HEK293T (cell line): ENCODE measurements at places on chromosomes 2 and 18.

DNA sequence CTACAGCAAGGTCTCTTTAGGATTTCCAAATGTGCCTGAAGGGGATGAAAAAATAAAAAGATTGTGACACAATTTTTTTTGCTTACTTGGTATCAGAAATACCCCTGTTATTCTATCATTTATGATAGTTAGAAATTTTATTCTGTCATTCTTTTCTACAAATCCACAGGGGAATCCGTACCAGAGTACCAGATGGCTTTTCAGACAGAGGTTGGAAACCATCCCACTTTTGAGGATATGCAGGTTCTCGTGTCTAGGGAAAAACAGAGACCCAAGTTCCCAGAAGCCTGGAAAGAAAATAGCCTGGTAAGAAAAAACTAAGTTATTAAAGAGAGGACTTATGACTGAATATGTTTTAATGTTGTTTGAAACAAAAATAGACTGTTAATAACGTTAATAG lies 92.6 kb upstream of the FAM117B start:
- DNase-seq: no peak

GRCh38 chr2:24494410-24494809 lies 3.4 kb downstream of the NCOA1 start:
- no peak for DNase-seq

DNA sequence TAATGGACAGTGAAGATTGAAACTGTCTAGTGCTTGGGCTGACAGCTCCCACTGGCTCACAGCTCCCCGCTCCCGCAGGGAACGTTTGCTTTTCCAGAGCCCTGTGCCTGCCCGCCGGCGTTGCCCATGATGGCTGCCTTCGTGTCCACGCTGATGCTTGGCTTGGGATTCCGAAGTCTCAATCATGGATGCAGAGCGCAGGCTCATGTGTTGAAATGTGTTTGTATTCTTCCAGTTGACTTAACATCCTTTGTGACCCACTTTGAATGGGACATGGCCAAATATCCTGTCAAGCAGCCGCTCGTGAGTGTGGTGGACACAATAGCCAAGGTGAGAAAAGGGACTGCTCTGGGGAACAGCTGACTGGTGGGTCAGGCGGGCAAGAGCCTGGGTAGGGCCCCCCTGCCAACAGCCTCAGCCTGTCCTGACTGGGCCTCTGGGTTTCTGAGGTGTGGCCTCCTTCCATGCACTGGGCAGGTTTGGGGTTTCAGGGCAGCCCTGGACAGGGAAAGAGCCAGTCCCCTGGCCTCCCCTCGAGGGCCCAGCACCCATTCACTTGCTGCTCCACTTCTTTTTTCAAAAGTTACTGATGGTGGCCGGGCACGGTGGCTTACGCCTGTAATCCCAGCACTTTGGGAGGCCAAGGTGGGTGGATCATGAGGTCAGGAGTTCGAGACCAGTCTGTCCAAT lies 42.8 kb downstream of the ATP6V1C2 start:
- no peak for DNase-seq

- DNase-seq: no peak
These were observed 429.9 kb downstream of the MTX2 start for GRCh38 chr2:176699098-176699497.

DNA sequence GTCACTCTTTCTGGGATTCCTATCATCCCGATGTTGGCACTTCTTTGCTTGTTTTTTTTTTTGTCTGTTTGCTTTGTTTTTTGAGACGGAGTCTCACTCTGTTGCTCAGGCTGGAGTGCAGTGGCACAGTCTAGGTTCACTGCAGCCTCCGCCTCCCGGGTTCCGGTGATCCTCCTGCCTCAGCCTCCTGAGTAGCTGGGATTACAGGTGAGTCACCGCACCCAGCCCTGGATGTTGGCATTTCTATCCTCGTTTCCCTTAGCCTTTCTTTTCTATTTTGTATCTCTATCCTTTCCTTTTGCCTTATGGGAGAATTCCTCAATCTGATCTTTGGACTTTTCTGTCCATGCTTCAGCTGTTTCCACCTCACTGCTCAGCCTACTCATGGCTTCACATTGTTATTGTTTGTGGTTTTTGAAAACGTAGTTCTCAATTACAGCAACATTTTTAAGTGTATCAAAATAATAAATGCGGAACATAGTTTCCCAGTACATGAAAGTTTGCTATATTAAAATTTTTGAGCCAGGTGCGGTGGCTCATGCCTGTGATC lies 62.1 kb upstream of the ZNF516 start:
- DNase-seq: no peak

- no peak for DNase-seq
These were observed 67.8 kb downstream of the QPCT start for GRCh38 chr2:37412231-37412630.

DNA sequence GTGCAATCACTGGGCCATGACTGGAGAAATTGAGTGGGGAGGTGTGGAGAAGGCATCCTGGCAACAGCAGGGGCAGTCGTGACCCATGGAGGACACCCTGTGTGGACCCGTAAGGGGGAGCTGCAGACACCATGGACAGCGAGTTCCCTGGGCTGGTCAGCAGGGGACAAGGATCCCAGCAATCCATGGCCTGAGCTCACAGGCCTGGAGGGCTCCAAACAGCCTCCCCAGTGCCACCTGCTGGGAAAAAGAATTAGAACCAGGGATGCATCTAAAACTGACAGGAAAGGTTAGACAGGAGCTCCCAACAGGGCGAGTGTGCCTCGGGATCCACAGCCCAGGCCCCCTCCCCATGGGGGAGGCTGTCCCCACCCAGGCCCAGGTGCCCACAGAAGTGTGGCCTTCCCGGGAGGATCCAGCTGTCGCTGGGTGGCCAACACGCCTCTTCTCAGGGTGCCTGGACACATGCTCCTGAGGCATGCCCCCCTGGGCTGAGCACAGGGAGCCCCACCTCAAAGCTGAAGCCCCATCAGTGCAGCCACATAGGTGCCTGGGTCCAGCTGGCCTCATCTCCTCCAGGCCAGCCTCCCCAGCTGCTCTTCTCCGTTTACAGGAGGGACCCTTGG lies 20.5 kb upstream of the KIF1A start:
- peak; percentile 59 for DNase-seq

- DNase-seq: no peak
These were observed 155.3 kb upstream of the CDH19 start for GRCh38 chr18:66759050-66759828.

- no peak for DNase-seq
These were observed 131.2 kb downstream of the NEDD4L start for GRCh38 chr18:58175122-58175785.

DNA sequence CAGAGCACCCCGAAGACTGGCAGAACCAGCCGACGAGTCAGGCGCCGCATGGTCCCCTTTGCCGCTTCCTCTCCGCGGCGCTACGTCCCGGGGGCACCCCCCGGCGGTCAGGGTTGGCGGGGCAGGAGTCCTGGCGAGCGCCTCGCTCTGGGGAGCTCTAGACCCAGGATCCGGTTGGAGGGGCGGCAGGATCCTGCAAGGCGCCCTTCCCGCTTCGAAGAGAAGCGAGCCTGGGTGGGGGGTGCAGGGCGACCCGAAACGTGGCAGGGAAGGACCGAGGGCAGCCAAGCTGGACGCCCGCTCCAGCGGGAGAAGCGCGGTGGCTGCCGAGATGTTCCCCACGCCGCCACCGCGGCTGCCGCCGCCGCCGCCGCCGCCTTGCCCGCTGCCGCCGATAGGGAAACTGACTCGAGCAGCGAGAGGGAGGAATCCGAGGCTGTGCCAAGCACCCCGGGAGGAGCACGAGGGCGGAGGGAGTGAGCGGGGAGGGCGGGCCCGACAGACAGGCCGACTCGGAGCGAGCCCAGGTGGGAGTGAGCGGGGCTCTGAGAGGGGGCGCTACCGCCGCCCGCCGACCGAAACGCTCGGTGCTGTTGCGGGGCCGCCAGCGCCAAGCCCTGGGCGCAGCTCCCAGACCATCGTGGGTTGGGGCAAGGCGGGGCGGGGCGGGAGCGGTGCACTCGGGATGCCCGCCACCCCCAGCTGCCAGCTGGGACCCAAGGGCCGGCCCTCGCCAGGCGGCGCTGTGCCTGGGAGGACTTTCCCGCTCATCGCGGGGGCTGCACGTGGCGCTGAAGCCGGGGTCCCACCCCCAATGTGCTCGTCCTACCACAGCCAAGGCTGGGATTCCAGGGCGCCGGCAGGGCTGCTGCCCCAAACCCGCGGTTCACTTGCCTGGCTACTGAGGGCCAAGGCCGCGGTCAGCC lies at the start of gene GALNT14:
Gene GALNT14 (minus strand): TSS at position 404 of the 926 bp plus-strand sequence. CDS start 354 bp downstream, at position 50.
- peak; percentile 69 for DNase-seq

GRCh38 chr18:79586436-79587225 lies 93.0 kb upstream of the CTDP1 start:
- DNase-seq: no peak

DNA sequence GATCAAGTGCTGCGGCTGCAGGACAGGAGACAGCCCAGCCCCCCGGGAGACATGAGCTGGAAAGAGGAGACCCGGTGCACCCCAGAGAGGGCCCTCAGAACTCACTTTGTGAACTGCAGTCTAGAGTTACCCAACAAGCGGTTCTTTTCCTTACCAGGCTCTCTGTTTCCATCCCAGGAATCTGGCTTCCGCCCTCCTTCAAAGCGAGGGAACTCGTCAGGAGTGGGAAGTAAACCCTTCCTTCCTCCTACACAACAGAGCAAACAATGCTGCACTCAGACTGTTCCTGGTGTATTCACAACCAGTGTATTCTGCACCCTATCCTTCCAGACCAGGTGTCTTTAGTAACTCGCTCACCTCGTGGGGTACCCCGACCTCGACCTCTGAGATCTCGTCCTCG lies 8.0 kb downstream of the SFT2D3 start:
- no peak for DNase-seq

DNA sequence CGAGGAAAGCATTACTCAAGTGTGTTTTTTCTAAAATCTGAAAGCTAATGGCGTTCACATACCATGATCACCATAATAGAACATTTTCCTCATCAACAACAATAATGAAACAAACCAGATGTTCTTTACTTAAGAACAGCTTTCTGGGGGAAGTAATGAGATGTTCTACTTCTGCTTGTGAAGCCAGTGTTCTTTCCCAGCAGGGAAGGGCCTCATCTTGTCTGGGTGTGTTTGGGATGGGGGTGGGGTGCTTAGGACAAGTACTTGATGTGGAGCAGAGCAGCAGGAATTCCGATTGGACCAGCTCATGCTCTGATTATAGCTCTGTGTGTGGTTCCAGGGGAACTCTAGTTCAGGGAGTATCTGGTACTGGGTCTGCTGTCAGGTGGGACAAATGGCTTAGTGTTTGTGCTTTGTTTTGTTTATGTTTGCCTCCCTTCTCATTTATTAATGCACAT lies 163.0 kb upstream of the NOSTRIN start:
- DNase-seq: no peak

DNA sequence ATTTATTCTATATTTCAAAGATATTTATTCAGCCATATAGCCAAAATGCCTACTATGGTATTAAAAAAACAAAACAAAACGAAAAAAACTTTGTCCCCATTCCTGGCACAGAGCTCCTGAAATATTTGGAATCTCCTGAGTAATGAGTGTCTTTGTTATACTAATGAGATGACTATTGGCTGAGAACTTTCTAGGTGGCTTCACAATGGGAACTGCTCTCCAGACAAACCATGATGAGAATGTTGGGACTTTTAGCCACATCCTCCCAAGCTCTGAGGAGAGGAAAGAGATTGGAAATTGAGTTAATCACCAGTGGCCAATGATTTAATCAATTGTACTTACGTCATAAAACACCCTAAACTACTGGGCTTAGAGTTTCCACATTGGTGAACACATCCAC lies 631.8 kb upstream of the SETBP1 start:
- no peak for DNase-seq

DNA sequence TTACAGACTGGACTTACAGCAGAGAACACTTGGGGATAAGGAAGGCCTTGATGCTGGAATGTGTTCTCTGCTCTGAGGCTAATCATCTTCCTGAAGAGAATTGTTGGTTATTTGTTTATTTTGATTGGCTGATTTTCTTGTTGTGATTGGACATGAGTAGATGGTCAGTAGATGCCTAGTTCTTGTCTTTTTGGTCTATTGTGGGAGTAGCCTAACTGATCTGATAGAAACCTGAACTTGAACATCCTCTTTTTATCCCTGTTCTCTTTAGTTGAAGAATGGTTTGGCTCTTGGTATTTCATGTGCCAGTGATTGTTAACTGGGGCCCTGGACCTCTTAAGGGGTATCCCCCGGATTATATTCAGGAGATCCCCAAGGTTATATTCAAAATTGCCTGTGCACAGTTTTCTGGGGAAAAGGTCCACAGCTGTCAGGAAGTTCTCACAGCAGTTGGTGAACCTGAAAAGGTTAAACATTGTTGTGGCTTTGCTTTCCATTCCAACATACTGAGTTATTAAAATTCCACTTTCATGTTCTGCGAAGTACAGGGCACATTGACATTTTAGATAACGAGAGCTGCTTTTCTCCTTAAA lies 13.6 kb downstream of the TWSG1 start:
- DNase-seq: no peak

DNA sequence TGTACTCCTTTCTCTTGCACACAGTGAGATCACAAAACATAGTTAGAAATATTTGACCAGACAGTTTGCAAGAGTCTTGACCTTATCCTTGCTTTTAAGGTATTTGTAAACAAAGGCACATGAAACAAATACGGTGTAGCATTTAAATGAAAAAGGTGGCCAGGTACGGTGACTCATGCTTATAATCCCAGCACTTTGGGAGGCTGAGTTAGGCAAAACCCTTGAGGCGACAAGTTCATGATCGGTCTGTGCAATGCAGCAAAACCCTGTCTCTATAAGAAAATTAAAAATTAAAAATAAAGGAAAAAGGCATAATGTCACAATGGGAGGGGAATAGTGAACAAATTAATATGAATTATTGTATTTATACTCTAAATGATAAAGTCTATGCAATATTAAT lies 109.5 kb upstream of the PIK3C3 start:
- DNase-seq: no peak

DNA sequence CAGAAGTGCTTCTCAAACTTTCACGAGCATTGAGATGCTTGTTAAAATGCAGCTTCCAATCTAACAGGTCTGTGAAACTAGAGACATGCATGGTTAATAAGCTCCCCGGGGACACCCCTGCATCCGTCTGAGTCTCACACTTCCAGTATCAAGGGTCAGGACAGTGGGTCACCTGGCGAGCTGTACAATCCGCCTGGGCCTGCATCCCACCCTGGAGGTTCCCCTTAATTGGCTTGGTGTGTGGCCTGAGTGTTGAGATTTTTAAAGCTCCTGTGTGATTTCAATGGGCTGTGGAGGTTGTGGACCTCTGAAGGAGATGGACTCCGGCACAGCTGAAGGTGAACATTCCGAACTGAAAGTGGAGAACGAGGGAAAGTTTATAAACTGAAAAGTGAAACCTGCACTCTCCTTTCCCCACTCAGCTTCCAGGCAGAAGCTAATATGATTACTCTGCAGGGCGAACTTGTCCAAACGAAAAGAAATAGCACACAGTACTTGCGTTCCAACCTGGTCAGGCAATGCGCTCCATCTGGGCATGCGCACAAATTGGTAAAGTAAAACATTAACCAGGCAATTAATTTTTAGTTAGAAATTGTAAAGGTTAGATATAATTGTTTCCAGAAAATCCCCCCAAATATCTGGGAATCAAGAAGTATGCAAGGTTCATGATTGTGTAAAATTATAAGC lies 191.7 kb upstream of the ALKAL2 start:
- no peak for DNase-seq
